ENCODE measurements at places on chromosomes 16 and 17.

- DNase-seq, result no peak
Measured at GRCh38 chr17:68461589-68461988, 4.3 kb upstream of the WIPI1 start.

GRCh38 chr17:40371261-40371929 lies 6.9 kb upstream of the GJD3 start:
- DNase-seq, result peak; percentile 36

DNA sequence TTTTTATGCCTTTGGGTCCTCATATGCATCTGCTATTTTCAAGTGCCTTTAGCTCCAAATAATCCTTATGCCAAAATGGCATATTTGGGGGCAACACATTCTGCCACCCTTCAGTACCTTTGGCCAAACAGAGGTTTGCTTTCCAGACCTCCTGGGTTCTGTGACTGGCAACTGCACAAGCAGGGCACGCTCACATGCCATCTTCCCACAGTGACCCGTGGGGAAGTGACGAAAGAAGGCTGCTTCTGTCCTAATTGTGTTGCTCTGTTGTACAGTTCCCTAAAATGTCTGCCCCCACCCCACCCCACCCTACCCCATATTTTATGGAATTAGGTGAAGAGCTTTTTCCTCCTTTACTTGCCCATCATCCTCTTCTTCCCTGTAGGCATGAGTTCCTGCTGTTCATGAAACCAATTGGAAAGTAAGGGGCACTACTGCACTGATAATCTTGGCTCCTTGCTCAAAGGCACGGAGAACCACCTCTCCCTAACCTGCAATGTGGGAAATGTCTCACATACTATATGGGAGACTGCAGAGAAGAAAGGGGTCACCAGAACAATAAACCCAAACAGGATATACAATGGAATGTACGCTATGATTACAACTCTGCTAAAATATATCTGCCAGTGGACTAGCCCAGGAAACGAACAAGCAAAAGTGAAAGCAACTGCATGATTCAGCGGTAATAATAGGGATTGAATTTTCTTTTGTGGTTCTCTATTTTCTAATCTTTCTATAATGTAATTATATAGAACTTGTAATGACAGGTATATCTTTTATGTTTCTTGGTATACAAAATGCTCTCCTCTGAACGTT lies 3.3 kb upstream of the SLFN12L start:
- DNase-seq, result peak; percentile 30

DNA sequence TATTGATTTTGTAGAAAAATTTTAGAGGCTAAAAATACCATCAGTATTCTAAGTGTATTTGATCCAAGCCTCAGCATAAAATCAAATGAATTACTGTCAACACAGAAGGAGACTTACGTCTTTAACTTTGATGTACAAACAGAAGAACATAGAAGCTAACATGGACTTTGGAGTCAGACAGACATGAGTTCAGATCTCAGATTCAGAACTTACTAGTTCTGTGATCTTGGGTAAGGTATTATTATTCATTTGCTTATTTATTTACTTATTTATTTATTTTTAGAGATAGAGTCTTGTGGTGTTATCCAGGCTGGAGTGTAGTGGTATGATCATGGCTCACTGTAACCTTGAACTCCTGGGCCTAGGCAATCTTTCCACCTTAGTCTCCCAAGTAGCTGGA lies 4.0 kb upstream of the SLFN12L start:
- DNase-seq, result no peak

DNA sequence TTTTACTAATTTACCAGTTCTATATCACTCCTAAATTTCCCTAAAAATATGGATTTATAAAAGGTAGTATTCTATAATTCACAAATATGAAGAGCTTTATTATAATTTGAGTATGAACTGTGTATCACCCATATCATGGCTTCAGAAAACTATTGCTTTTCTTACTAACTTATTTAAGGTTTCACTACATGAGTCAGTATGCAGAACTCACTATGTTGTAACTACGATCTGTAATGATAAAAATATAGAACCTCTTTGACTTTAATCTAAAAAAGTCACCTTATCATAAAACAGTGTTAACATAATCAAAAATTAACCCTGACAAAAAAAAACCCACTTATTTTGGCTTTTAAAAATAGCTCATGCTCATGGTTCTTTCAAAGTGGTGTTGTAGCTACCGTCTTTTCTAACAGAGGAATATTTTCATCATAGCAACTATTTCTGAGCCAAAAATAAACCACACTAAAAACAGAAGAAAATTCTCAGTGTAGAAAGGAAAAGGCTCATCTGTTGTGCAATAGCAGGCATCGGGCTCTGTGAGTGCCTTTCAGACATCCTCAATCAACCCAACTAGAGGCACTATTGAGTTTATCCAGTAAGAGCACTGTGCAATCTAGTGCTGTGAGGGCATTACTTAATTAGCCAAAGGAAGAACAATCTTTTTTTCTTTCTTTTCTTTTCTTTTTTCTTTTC lies 42.1 kb downstream of the ITGAM start:
- DNase-seq, result peak; percentile 22

GRCh38 chr17:74070998-74071679 lies 132.3 kb upstream of the RPL38 start:
- DNase-seq, result no peak

DNA sequence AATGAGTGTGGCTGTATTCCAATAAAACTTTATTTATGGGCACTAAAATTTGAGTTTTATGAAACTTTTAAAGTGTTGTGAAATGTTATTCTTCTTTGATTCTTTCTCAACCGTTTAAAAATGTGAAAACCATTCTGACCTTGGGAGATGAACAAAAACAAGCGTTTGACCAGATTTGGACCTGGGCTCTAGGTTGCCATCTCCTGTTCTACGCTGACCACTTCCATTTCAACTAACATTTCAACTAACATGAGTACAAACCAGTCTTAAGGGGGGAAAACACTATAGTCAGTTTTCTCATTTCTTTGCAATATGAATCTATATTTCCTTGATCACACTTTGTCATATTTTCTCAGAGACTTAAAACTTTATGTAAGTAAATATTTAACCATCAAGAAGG lies 118.4 kb upstream of the IRX5 start:
- DNase-seq, result no peak

DNA sequence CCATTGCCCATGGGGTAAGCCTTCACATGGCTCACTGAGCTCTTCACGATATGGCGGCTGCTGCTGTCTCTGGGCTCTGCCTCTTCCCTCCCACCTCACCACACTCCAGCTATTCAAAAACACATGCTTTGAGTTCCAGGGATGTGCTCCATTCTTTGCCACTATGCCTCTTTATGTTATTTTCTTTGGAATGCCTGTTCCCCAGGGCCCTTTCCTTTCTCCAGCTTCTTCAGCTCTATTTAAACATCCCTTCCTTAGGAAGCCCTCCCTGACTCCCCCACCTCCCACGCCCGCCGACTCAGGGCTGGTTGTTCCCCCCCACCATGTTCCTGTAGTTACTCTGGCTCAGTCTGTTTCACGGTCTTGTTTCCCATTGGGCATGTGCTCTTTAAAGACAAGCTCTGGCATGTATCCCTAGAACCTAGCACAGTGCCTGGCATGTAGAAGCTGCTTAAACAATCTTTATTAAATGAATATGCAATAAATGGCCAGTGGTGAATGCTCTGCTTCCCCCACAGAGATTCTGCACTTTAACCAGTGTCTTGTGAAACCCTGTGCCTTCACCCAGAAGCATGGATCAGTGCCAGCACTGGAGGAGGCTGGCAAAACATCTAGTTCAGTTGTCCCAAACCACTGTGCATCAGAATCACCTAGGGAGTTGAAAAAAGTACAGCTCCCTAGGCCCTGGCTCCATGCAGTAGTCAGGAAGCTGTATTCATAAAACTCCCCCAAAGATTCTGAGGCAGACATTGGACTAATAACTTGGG lies 6.9 kb downstream of the MYCBPAP start:
- DNase-seq, result no peak

Measured in GM20000 (cell line).